ENCODE measurements at places on chromosomes 13 and 19.

DNA sequence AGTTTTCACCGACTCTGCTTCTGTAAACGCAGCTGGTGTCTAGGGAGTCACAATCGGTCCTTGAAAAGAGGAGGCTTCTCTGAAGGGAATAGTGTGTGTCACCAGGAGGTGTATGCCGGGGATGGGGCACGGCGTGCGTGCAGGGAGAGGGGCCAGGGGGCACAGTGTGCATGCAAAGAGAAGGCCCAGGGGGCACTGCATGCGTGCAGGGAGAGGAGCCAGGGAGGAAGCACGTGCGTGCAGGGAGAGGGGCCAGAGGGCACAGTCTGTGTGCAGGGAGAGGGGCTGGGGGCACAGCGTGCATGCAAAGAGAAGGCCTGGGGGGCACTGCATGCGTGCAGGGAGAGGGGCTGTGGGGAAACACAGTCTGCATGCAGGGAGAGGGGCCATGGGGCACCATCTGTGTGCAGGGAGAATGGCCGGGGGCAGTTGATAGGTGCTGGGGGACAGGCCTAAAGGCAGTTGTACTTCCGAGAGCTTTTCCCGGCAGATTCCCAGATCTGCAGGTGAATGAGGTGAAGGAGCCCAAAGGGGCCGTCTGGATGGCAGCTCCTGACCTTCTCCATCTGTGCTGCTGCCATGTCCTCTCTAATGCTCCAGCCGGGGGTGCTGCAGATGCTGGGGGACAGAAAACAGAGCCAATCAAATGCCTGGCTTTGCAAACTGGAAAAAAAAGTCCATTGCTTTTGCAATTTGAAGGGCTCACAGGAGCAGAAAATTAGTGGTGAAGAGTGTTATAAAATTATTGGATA lies 36.4 kb downstream of the ATP11A start:
- H3K4me1 ChIP-seq = peaks cover 6% of the 10 kb centered on the region
- no peaks in the 10 kb centered on the region for H3K27me3 ChIP-seq
- H3K36me3 ChIP-seq = no peaks in the 10 kb centered on the region
- peak; percentile 12 for DNase-seq
- H3K27ac ChIP-seq = no peak overlapping the region
- no peak overlapping the region for H3K4me3 ChIP-seq

- H3K4me1 ChIP-seq = no peaks in the 10 kb centered on the region
- DNase-seq = no peak
- H3K4me3 ChIP-seq = no peak overlapping the region
- no peak overlapping the region for H3K27ac ChIP-seq
- peaks cover 4% of the 10 kb centered on the region for H3K27me3 ChIP-seq
Observed at GRCh38 chr13:111913761-111914140, 153.2 kb upstream of the SOX1 start.

DNA sequence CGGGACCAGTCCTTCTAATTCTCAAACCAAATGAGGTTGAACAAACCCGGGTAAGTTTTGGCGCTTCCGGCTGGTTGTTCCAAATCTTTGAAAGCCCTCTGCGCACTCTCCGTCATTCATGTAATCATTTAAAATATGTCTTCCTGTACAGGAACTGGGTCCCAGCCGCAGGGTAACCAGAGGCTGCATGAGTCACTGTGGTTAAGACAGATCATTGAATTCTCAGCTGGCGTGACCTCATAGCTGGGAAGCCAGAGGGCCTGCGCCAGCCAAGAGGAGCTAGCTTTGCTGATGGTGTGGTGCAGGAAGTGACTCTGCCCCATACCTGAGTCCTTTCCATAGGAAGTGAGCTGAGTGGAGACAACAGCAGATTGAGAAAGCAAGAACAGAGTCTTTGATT lies 135.2 kb downstream of the TSHZ3 start:
- H3K27me3 ChIP-seq = no peaks in the 10 kb centered on the region
- H3K27ac ChIP-seq = no peak overlapping the region
- no peaks in the 10 kb centered on the region for H3K36me3 ChIP-seq
- peak; percentile 67 for DNase-seq

GRCh38 chr13:98827449-98827848 lies 75.0 kb upstream of the SLC15A1 start:
- H3K27me3 ChIP-seq = no peaks in the 10 kb centered on the region
- no peak overlapping the region for H3K27ac ChIP-seq
- H3K4me1 ChIP-seq = peaks cover 12% of the 10 kb centered on the region

DNA sequence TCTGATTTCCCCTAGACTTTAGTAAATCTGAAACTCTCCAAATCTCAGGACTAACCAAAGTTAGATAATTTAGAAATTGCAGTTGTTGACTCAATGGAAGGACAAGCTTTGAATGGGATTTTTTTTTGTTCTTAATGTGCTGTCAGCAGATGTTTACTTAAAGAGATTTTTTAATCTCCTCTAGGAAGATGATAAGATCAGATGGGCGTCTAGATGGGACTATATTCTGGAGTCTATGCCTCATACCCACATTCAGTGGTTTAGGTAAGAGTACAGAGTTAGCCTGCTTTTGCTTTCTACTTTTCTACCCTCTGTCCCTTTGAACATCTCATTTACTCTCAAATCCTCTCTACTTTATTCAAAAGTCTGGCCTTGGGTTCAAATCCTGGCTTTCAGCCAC lies 39.3 kb downstream of the TM9SF2 start:
- no peaks in the 10 kb centered on the region for H3K4me1 ChIP-seq
- no peak overlapping the region for H3K4me3 ChIP-seq
- no peak for DNase-seq
- no peaks in the 10 kb centered on the region for H3K27me3 ChIP-seq
- H3K27ac ChIP-seq = no peak overlapping the region

GRCh38 chr19:18488838-18489626 lies 32.8 kb downstream of the ELL start:
- H3K36me3 ChIP-seq = no peaks in the 10 kb centered on the region
- H3K4me3 ChIP-seq = no peak overlapping the region
- no peak overlapping the region for H3K27ac ChIP-seq
- DNase-seq = no peak
